ENCODE measurements at places on chromosomes 1 and 21.
A peak's percentile ranks its signal among the peaks of the same experiment; 100 is the strongest.

GRCh38 chr1:112934577-112934976 is 21.4 kb downstream of the SLC16A1 start:
- no peak for DNase-seq

- DNase-seq = no peak
These were observed 94.6 kb upstream of the RALGPS2 start for GRCh38 chr1:178630417-178630816.

GRCh38 chr1:179253286-179253972 is 24.0 kb upstream of the ABL2 start:
- DNase-seq = no peak

DNA sequence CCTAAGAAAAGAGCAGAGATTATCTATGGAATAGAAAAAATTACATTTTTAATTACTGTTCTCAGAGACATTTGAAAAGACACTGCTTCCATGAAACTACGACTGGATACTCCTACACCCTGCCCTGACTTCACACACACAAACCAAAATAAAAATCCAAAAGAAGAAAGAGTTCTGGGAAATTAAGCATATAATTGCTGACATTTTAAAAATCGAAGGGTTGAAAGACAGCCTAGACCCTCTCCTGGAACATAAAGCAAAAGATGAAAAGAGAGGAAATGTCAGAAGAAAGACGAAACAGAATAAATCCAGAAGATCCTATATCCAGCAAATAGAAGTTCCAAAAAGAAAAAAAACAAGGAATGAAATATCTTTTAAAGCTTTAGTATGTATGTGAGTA is 32.8 kb upstream of the EEIG2 start:
- DNase-seq = no peak

DNA sequence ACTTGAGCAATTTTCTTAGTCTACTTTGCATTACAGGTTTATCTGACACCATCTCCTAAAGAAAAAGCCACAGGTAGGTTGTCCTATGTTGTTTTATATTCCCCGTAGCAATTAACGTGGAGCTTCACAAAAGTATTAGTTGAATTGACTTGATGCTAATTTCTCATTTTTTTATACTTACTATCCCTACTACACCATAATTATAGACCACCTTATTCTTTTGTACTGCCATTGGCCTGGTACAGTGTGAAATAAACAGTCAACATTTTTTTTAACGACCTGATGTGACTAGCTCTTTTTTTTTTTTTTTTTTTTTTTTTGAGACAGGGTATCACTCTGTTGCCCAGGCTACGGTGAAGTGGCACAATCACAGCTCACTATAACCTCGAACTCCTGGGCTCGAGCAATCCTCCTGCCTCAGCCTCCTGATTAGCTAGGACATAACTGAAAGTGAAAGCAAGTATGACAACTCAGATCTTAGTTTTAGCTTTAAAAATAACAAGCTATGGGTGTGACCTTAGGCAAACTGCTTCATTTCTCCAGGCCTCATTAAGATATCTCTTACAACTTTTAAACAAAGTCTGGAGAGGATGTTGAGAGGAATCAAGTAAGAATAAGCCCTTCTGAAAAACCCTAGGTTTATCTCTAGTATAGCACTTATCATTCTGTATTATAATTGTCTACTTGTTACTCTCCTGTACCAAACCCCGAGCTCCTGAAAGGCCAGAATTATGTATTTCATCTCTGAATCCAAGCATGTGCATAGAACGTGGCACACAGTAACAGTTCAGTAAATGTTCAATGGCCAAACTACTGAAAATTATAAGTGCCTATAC is 49.5 kb downstream of the LUZP1 start:
- DNase-seq = no peak

- no peak for DNase-seq
These were observed 351.1 kb downstream of the CAMTA1 start for GRCh38 chr1:7136166-7136953.

DNA sequence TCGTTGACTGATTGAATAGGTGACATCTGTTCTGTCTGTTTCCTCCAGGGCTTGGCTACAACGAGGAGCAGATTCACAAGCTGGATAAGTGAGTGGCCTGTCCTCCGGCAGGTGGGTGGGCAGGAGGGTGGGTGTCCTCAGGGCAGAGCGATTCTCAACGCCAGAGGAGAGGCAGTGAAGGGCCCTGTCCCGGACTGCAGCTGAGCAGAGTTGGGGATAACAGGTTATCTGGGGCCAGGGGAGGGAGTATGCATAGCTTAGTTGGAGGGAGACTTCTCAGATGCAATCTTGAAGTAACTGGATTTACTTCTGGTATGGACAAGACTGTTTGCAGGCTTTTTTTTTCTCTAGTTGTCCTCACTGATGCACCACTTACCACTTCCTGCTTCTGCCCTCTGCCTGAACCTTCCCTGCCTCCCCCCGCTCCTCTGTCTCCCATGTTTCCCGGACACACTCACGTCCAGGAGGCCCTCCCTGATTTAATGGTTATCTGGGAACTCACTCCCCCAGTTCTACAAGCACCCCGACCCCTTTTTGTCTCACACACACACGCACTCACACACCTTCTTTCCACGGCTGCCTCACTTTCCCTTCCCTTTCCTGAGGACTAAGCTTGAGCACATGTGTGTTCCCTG is 16.4 kb upstream of the RASSF5 start:
- no peak for DNase-seq

DNA sequence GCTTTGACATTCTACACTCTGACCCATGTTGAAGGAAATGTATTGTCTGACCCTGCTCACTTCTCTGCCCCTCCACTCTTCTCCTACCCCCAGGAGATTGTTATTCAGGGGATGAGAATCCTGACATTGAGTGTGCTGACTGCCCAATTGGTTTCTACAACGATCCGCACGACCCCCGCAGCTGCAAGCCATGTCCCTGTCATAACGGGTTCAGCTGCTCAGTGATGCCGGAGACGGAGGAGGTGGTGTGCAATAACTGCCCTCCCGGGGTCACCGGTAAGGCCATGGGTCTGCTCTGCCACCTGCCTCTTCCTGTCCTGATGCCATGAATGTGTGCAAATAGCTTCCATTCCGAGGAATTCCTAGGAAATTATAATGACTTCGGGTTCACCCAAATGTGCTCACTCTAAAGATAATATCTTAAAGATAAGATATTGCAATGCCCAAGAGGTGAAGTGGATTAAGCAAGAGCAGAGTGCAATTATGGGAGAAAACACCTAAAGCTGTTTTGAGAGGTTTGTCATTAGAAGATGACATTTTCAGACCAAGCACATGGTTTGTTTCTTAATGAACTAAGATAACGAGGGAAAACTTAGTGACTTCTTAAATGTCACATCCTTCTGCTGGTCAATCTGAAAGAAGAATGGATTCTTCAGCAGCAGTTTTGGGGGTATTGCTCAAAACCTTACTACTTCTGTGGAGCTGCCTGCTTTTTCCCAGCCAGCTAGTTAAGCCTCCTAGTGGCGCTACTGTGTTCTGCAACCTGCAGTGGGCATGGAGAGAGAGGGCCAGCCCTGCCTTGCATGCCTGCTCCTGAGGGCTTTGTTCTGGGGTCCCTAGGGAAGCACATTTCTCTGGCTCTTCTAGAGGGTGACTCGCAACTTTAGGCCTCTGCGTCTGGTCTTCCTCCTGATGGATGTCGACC is 41.6 kb downstream of the LAMC2 start:
- DNase-seq = peak; percentile 37

- DNase-seq = no peak
These were observed 2.0 kb upstream of the GJA5 start for GRCh38 chr1:147762233-147763024.

DNA sequence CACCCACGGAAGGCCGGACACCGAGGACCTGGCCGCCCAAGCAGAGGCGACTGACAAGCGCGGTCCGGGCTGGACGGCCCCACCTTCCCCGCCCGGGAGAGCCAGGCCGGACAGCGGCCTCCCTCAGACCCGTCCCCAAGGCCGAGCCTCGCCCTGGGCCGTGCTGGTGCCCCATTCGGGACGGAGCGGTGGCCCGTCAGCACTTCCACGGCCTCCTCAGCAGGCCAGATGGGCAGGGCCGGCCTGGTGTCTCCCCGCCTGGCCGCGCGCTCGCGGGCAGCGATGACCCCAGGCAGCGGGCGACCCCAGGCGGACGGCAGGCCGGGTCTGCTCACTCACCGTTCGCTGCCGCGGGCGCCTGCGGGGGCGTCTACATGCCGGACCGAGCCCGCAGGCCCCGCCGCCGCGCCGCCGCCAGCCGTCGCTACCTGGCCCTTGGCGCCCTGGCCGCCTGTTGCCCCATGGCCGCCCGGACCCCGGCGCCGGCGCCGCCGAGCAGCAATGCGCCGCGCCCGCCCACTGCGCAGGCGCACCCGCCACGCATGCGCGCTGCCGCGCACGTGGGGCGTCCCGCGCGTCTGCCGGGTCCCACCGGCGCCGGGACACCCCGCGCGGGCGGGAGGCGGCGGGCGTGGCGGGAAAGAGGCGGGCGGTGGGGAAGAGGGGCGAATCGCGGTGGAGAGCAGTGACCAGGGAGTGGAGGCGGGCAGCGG is at the start of gene NADK:
NADK (minus strand) TSS at position 521 of the 713 bp plus-strand sequence. CDS start 13,064 bp downstream, outside the sequence.
- peak; percentile 74 for DNase-seq

GRCh38 chr1:162631546-162632191 is 595 bp upstream of the DDR2 start:
- DNase-seq = no peak

DNA sequence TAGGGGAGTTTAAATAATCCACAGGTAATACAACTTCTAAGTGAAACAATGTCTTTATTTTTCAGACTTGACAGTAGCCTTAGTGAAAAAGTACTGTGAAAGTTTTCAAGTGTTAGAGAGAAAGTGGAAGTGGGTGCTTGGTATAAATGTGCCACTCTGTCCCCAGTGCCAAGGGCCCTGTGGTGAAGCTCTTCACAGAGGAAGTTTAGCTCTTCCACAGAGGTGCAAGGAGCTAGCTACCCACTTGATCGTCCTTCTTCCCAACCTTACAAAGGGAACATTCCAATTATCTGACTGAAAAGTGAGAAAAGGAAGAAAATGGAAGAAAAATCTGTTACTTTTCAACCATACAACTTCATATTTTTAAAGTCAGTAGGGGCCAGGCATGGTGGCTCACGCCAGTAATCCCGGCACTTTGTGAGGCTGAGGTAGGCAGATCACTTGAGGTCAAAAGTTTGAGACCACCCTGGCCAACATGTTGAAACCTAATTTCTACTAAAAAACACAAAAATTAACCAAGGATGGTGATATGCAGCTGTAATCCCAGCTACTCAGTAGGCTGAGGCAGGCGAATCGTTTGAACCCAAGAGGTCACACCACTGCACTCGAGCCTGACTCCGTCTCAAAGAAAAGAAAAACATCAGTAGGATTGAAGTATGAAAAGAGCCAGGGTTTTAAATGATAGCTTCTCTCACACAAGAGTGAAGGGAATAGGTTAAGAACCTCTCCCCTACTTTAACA is 41.0 kb upstream of the PTPRC start:
- DNase-seq = no peak

- no peak for DNase-seq
These were observed 33.6 kb upstream of the PLPPR4 start for GRCh38 chr1:99230695-99231094.

DNA sequence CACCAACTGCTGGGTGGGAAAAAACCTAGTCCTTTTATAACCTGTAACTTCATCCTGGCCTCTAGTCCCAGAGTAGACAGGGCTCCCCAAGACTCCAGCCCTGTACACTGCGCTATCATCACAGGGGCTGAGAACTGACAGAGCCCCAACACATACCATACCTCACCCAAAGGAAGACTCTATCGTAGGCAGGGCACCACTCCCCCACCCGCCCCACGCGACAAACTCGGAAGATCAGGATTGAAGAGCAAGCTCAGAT is 15.8 kb downstream of the INPP5B start:
- DNase-seq = no peak

DNA sequence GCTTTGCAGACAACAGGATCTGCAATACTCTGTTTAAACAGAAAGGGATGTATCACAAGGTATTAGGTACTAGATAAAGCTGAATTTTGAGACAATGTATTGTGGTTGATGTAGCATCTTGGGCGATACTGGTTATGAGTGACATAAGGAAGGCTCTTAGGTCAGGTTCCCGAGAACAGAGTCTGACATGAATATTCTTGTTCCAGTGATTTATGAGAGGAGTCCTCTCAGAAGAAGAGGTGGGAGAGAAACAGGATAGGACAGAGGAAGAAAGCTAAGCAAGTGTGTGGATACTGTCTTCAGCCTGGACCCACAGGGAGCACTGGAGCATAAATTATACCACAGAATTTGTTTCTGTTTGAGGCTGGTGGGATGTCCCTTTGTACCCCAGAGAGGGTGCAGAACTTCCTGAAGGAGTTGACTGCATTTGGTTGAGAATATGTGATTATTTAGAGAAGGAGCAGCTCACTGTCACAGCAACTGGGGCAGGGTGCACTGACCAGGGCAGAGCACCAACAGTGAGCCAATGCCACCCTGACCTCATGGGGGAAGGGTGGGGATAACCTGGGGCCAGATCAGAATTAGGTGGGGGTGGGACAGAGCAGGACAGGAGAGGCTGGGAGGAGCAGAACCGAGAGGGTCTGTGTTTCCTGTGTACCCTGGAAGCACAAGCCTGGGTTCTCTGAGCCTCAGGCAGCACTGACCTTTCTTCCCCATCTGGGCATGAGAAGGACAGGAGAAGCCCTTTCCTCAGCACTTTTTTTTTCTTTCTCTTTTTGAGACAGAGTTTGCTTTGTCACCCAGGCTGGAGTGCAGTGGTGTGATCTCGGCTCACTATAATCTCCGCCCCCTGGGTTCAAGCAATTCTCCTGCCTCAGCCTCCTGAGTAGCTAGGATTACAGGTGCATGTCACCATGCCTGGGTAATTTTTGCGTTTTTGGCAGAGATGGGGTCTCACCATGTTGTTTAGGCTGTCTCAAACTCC is 36.3 kb upstream of the SLC6A9 start:
- DNase-seq = no peak

GRCh38 chr1:30120245-30121000 is 603.0 kb downstream of the MATN1 start:
- no peak for DNase-seq

- DNase-seq = no peak
These were observed 5.6 kb upstream of the OR6K2 start for GRCh38 chr1:158706096-158706495.

- peak; percentile 6 for DNase-seq
These were observed 37.9 kb downstream of the FABP3 start for GRCh38 chr1:31335007-31335406.

GRCh38 chr21:15730484-15731242 is 881 bp downstream of the USP25 start:
- DNase-seq = no peak

- DNase-seq = peak; percentile 98
These were observed at the start of gene PSRC1 for GRCh38 chr1:109282952-109283747. Gene PSRC1, minus strand, starts transcription at chr1:109283145.

DNA sequence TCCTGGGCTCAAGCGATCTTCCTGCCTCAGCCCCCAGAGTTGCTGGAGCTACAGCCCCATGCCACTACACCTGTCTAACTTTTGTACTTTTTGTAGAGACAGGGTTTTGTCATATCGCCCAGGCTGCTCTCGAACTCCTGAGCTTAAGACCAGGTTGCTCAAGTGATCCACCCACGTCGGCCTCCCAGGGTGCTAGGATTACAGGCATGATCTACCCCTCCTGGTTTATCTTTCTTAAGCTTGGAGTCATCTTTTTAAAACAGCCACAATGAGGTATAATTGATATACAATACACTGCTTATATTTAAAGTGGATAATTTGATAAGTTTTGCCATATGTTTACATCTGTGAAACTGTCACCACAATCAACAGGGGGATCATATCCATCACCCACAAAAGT is 25.4 kb upstream of the WDR26 start:
- no peak for DNase-seq

GRCh38 chr1:247415423-247416361 is at the start of gene NLRP3:
Gene NLRP3, plus strand, starts transcription at chr1:247416173. Its CDS starts 2,628 bp downstream, at chr1:247418801.
- DNase-seq = no peak

Data from GM12891 (cell line).